Cortex of kidney (tissue), 1 donor: ENCODE measurements at places on chromosomes 12 and 14.

DNA sequence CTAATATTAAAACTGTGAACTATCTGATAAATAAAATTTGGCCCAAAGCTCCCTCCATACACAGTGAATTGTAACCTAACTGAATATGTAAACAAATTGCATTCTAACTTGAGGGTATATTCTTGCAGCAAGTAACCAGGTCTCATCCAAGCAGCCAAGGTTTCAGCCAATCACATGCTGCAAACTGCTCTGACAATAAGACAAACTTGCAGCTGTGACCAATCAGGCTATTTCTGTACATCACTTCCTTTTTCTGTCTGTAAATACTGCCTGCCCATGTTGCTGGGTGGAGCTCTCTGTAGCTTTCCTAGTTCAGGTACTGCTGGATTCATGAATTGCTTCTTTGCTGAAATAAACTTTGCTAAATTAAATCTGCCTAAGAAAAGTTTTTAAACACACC is 499.0 kb downstream of the GALC start:
- no peak for DNase-seq

DNA sequence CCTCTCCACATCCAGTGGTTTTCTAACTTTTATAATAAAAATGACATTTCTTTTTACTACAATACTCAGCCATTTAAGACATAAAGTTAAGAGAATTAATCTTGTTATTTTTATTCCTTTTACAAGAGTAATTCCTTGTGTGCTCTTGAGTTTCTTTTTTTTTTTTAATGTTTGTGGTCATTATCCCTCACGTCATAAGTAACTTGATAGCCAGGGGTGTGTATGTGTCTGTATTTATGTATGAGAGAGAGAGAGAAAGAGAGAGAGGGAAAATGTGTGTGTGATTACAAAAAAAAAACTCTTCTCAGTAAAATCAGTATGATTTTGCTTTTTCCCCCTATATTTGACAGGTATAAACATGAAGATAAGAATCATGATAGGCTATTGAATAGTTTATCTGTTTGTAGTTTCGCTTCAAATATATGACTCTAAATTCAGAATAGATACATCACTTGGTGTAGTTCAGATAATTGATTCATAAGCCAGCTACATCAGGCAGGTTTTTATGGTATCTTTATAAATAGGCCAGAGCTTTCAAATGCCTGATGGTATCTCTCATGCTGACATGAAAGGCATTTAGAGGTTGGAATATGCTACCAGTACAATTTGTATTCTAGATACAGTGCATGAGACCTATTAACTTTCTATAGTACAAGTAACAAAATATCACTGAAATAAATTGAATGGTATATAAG is 34.9 kb downstream of the RERGL start:
- no peak for DNase-seq

DNA sequence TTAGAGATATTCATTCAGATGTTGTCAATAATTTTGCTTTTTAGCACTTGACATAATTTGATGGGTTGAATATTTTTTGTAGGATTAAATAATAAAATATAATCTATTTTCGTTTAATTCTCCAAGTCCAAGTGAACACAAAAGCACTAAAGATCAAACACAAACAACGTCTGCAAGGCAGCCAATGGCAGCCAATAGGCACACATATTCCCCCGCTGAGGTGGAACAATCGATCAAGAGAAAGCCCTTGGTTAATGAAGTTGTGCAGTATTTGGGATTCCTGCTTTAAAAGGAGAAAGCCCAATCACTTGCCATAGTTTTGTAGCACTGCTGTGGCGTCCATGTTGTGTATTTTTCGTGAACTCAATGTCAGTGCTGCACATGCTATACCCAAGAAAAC is 1.5 kb downstream of the DHRS7 start:
- DNase-seq, result no peak

- no peak for DNase-seq
Measured at GRCh38 chr12:93459097-93459496, 8.2 kb upstream of the MRPL42 start.

- no peak for DNase-seq
Measured at GRCh38 chr12:2453076-2453760, 341.6 kb upstream of the FKBP4 start.

DNA sequence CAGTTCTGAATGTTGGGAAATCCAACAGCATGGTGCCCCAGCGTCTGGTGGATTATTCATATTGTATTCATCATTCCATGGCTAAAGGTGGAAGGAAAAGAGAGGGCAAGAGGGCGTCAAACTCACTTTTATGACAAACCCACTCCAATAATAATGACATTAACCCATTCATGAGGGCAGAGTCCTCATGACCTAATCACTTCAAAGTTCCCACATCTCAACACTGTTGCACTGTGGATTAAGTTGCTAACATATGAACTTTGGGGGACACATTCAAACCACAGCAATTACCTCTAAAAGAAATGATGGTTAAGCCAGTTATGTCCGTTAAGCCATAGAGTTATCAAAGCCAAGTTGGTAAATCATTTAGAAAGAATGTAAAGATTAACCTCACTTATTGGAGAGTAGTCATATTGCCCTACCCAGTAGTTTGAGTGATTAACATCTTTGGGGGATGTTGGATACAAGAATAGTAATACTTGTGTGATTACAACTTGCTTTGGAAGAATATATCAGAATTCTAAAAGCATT is 212.4 kb upstream of the FLRT2 start:
- DNase-seq, result no peak

DNA sequence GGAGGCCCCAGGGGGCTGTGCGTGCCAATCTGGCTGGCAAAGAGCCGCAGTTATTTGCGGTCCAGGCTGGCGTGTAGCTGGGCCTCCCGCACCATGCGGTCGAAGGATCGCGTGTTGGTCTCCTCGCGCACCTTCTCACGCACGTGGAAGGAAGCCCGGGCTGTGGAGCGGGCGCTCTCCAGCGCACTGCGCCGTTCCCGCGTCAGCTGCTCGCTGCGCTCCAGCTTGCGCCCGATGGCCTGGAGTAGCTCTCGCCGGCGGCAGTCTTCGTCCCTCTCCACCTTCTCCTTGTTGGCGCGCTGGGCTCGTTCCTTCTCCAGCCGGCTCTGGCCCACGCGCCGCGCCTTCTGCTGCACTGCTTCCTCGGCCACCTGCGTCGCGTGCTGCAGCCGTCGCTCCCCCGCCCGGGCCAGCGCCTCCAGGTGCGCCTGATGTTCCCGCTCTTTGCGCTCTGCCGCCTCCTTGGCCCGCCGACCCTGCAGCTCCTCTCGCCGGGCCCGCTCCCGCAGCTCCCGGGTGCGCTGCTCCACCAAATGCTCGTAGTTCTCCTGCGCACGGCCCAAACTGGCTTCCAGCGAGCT is 3.1 kb downstream of the CCDC177 start:
- DNase-seq, result no peak

DNA sequence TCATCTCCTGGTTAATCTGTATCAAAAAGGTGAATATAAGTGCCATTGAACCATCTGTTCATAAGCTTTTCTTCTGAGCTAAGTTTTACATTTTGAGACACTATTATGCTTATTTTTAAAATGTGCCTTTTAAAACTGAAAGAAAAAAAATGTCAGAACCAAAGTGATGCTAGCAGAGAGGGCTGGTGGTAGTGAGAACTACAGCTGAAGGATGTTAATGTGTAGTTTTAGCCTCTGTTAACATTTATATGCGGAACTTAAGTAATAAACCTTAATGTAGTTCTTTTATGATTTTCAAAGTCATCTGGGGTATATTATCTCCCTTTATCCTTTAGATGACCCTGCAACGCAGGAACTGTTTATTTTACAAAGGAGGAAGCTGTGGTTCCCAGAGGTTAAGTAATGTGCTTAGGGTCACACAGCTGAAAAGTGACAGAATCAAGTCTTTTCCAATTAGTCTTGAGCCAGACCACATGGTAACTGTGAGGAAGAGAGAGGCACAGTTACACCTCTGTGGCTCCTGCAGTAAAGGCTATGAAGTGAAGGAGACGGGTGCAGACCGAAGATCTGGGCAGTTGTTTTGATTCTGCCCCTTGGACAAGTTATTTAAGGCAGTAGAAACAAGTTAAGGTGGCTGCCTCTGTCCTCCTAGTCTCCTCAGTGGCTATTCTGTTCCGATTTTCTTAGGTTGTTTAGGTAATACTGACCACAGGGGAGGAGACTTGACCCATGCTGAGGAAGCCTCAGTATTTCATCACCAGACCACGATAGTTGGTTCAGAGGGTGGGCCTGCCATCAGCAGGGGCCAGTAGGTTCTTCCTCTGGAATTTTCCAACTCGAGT is 23.9 kb downstream of the GNG2 start:
- DNase-seq, result no peak
